Mucosa of gallbladder (tissue), 1 donor: ENCODE measurements at places on chromosomes 6 and 20.

- no peak for DNase-seq
Measured at GRCh38 chr6:77856391-77856790, 203.6 kb downstream of the MEI4 start.

DNA sequence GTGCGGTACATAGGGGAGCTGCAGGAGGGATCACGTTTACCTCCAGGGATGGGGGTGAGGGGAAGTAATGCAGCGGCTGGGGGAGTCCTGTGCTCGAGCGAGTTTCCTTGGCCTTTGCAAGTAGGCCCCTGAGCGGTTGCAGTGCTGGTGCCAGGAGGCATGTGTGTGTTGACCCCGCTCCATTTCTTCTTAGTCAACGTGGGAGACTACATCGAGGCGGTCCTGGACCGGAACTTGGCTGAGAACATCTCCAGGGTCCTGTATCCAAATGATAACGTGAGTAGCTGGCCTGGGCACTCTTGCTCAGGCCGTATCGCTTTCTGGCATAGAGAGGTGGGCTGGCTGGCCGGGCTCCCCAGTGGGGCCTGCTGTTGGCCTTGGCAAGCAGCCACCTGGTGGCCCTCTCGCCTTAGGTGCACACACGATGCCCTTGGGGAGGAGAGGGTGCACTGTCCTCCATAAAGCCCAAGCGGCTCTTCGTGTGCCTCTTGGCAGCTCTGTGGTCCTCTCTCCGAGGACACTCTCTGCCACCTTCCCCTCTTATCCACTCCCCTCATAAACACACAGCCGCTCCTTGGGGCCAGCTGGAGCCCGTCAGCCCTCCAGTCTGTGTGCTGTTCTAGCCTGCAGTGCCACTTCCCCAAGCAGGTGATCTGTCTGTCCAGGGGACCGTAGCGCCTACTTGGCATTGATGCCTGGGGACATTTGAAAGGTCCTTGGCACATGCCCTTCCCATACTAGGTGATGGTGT is 29.3 kb downstream of the PYGB start:
- DNase-seq = no peak

GRCh38 chr20:4533368-4534133 is 188.2 kb upstream of the PRND start:
- DNase-seq = no peak

DNA sequence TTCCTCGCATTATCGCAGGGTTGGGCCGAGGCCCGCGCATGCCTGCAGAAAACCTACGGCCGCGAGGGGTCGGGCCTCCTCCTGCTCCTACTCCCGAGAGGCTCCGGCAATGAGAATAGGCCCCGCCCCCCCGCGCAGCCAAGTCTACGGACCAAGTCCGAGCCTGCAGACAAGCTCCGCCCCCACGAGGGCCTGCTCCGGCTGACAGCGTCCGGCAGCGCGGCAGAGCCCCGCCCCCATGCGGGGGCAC is 3.1 kb upstream of the GPSM3 start:
- peak; percentile 100 for DNase-seq

GRCh38 chr6:12090714-12091113 is 78.6 kb downstream of the HIVEP1 start:
- DNase-seq = no peak

DNA sequence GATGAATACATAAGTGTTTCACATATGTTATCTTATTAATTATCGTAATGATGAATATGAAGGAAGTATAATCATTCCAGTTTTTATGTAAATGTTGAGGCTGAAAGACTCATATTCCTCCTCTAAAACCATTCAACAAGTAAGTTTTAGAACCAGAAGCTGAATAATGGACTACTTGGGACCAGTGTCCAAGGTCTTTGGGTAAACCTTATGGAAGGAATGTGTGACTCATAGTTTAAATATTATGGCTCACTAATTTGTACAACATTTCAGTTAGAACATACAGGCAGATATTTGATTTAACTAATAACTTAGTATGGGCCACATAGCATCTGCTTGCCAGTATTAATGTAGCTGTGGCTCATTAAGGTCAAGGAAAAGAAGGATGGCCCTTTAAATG is 209.6 kb downstream of the TFAP2B start:
- DNase-seq = no peak

DNA sequence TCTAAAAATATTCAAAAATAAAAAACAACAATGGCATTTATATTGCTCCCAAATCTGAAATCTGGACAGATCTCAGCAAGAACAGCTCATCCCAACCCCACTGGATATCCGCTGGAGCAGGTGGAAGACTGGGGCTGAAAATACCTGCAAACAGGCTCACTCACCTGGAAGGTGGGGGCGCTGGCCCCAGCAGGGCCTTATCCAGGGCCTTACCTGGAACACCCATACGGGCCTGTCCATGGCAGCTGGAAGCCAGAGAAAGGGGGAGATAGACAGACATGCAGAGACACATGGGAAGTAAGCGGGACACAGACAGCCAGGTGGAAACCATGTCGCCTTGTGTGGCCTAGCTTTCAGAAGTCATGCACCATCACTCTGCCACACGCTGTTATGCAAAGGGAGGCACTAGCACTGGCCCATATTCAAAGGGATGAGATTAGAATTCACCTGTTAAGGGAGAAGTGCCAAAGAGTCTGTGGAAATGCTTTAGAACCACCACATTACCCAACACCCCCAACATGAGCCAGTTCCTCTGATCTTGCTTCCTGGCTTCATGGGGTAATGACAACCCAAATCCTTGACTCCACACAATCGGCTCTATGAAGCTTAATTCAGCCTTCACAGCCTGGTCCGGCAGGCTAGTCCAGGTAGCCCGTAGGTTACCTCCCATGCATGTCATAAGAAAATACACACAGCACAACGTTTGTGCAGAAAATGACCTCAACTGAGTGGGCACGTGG is 99.0 kb upstream of the CDYL start:
- no peak for DNase-seq

DNA sequence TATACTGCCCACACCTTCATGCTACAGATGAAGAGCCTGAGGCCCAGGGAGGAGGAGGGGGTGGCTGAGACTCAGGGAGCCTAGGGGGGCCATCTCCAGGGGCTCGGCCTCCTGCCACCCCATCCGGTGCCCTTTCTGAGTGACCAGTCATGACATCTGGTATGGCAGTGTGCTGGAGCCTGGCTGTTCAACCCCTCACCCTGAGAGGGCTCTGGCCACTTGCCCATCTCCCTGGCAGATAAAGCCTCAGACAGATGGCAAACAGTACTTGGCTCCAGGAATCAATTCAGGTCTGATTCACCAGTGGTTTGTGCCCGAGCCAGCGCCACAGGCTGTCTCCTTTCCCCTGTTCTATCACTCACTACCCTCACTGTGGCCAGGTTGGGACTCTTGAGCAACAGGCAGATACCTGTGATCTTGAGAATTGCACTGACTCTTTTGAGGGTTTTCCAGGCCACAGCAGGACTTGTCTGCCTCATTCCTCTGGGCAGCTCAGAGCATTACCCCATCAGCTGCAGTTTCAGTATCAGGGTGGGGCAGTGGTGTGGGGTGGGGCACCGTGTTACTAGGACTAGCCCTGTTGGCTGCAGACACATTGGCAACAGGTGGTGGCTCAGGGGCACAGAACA is 22.8 kb downstream of the SRSF3 start:
- peak; percentile 59 for DNase-seq

GRCh38 chr6:1187293-1188131 is 124.4 kb upstream of the FOXQ1 start:
- no peak for DNase-seq

GRCh38 chr6:150145830-150146229 is 3.0 kb downstream of the PPP1R14C start:
- DNase-seq = no peak

GRCh38 chr20:43844778-43845614 is 69.7 kb upstream of the TOX2 start:
- no peak for DNase-seq

GRCh38 chr6:4134841-4135664 is at the start of gene ECI2:
ECI2 (minus strand) TSS chr6:4135575; CDS start chr6:4135560, 15 bp downstream.
- DNase-seq = no peak

- DNase-seq = no peak
Measured at GRCh38 chr6:112502351-112503090, 155.4 kb downstream of the RFPL4B start.

GRCh38 chr6:16733085-16733484 is 28.2 kb downstream of the ATXN1 start:
- DNase-seq = no peak

- no peak for DNase-seq
Measured at GRCh38 chr20:49283176-49283702, 5.4 kb upstream of the ZNFX1 start.

DNA sequence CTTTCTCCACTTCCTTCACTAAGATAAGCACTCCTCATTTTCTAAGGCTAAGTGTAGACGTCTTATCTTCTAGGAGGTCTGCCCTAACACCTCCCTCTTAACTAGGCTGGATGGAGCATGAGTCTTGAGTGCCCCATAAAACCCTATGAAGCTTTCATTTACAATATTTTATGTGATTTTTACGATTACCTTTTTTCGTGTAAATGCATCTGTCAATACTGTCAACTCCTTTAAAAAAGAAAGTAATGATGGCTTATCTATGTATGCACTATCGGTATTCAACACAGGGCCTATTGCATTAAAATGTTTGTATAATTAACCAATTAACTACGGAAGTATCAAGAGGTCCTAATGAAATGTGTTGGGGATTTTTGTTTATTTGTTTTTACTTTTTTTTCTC is 156.0 kb upstream of the FAM83B start:
- no peak for DNase-seq

DNA sequence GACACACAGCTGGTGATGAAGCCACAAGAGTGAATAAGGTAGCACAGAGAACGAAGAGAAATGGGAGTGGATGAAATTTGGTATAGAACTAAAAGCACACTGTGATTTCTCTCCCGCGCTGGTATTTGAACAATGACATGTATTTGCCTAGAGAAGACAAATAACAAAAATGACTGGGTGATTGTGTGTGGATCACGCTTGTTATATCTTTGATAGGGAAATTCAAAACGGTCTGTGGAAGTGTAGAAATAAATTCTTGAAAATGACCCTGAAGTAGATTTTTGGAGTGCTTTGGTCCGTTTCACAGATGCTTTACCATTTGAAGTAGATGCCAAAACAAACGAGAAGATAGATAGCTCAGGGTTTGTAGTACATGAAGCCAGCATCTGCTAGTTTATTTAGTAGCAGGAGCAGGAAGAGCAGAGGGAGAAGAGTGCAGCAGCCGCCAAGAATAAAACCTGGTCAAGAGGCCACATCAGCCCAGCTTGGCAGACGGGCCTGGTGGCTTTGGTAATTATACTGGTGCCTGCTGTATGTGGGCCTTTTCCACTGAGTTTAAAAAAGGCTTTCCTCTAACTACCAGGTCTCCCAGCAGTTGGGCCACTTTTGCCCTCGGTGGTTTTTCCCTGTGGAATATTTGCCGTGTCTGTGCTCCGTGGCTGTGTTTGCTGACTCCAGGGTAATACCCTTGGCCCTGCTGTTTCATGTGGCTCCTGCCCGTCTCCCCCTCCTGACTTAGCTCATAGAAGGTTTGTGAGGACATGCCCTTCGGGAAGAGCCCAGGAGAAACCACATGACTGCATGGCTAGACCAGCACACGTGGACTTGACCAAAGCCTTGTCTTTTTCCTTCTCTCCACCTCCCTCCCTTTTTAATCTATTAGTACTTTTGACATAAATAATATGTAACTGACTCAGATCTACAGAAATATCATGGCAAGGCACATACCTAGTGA is 294.0 kb downstream of the SOX4 start:
- DNase-seq = peak; percentile 40

DNA sequence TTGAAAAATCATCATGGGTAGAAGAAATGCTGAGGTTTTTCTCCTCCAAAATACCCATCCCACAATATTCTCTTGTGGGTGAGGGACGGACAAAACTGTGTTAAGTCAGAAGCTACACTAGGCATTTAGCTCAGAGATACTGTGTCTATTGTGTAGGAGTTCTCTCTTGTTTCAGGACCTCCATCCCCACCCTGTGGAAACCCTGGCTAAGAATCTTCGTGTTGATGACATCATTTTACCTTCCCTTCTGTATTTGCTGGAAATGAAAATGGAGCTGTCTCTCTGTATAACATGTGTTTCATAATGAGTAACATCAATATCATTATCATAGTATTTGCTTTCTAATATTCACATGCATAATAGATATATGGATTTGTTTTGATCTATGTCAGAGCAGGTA is 1193.0 kb upstream of the CITED2 start:
- no peak for DNase-seq

- DNase-seq = no peak
Measured at GRCh38 chr20:8389381-8390036, 257.4 kb downstream of the PLCB1 start.

GRCh38 chr6:50826803-50827202 is 8.1 kb downstream of the TFAP2B start:
- no peak for DNase-seq

DNA sequence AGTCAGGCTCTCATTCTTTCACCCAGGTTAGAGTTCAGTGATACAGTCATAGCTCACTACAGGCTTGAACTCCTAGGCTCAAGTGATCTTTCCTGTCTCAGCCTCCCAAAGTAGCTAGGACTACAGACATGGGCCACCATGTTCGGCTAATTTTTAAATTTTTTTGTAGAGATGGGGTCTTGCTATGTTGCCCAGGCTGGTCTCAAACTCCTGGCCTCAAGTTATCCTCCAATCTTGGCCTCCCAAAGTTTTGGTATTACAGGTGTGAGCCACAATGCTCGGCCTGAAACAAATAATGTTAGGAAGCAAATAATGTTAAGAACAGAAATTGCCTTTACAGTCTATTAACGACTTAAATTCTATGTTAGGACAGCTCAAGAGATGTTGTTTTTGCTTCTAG is 1.8 kb upstream of the UBR2 start:
- DNase-seq = no peak

- DNase-seq = no peak
Measured at GRCh38 chr20:44910690-44911262, 916 bp downstream of the PABPC1L start.

- peak; percentile 14 for DNase-seq
Measured at GRCh38 chr20:13141546-13141945, 79.5 kb upstream of the ISM1 start.

DNA sequence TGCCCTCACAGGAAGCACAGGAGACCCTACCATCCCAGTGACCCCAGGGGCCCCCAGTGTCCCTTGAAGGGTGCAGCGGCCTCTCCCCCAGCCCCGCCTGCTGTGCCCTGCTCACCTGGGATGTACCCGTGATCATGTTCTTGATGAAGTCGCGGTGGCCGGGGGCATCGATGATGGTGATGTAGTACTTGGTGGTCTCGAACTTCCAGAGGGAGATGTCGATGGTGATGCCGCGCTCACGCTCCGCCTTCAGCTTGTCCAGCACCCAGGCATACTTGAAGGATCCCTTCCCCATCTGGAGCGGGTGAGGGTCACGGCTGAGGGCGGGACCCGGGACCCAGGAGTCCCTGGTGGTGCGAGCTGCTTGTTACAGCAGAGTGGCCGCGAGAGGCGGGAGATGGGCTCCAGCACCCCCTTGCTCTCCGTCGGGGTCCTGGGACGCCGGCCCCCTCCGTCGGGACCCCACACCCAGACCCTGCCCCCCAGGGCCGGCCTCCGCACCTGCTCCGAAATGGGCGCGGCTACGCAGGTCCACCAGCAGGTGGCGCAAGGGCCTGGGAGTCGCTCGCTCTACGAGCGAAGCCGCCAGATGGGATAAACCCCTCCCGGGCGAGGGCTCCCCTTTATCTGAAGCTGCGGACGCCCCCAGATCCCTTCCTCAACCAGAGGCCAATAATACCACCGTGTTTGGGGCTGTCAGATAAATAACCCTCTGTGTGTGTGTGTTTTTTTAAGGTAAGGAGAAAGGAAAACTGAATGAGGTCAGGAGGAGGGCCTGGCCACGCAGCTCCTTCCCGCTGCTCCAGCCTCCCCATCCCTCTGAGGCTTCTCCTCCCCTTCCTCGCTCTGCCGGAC is 2.9 kb downstream of the EEF1A2 start:
- DNase-seq = peak; percentile 65
